ENCODE measurements at places on chromosomes 2 and 18.

DNA sequence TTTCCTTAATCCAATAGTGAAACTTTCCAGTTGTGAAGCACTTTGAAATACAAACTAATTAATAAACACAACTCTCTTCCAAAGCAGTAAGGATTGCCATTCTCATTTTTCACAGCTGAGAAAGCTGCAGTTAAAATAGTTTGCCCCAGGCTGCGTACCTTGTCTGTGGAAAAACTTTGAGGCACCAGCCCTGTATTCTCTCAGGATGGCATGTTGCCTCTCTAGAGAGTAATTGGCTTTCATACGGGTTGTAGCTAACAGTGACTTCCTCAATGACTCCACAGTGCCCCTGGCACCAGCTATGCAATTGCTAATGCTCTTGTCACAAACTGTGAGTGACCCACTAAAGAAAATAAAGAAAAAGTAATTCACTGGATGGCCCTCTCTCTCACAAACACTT is 345.7 kb downstream of the MTX2 start:
- no peak for DNase-seq

DNA sequence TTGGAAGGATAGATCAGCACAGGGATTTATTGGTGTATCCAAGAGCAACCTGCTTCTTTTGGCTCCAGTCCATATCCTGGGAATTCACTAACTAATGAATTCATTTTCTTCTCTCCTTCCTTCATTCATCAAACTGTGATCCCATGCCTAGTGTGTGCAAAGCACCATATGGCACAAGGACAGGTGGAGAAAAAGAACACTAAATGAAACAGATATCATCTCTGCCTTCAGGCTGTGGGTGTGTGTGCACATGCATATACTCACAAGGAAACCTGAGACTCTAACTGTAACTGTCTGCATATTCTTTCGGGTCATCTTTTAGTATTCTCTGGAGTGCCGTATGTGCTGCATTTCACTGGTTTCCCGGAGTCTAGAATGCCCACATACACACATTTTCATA is 20.2 kb downstream of the TNP1 start:
- DNase-seq = no peak

GRCh38 chr2:159737917-159738296 is 25.6 kb downstream of the MARCHF7 start:
- DNase-seq = no peak

- DNase-seq = no peak
Observed at GRCh38 chr18:32435631-32436500, 34.8 kb downstream of the GAREM1 start.

DNA sequence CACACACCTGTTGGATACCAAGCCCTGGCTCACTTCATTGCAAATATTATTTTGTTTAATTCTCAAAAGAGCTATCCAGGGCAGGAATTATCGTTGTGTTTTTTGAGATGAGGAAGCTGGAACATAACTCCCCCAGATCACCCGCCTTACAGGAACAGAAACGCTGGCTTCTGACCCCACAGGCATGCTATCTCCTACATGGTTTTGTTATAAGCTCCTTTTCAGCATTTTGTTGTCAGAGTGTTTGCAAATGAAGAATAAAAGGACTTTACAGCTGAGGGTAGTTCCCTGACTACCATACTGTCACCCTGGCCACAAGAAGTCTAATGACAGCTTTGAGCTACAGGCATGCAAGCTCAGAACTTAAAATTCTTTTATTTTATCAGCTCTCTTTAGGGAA is 62.0 kb upstream of the MRPS9 start:
- no peak for DNase-seq

DNA sequence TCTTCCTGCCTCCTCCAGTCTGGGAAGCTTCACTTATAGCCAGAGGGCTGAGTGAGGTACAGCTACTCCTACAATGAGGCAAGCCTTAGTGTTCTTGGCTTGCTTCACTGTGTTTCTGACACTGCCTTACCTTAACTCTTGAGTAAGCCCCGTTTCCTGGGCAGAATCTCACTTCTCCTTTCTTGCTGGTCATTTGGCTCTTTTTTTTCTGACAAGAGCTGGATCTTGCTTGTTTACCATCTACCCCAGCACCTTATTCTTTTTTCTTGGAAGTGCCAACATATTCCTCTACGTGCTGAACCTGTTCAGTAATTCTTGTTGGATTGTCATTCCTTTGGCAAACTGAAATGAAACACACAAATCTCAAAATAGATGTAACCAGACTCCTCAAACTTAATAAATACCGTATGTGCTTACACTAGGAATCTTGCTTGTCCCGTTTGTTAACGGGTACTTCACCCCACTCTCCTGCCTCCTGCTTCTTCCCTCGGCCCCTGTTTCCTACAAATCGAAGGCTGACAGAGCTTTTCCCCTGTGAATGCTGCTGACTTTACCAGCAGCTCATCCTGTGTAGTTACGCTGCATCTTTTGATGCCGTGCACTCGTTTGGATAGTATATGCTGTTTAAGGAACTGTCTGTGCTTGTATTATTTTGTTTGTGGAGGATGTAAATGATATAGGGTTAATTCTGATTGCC is 132.2 kb downstream of the FMNL2 start:
- DNase-seq = no peak

- DNase-seq = no peak
Observed at GRCh38 chr2:133484106-133484505, 84.2 kb downstream of the NCKAP5 start.

- DNase-seq = no peak
Observed at GRCh38 chr2:236862961-236863728, 222.5 kb upstream of the COPS8 start.

DNA sequence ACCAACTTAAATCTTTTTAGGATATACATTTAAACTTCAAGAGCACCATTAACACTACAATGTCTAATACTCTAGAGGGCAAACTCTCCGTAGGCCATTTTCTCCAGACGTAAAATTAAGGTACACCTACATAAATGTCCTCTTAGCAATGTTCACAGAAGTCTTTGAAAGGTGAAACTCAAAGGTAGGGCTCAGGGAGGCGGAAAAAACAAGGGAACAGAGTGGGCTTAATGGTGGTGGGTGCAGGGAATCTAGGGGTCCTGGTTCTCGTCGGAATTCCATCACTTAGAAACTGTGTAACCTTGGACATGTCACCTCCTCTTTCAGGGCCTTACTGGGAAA is 668 bp downstream of the NFU1 start:
- no peak for DNase-seq

DNA sequence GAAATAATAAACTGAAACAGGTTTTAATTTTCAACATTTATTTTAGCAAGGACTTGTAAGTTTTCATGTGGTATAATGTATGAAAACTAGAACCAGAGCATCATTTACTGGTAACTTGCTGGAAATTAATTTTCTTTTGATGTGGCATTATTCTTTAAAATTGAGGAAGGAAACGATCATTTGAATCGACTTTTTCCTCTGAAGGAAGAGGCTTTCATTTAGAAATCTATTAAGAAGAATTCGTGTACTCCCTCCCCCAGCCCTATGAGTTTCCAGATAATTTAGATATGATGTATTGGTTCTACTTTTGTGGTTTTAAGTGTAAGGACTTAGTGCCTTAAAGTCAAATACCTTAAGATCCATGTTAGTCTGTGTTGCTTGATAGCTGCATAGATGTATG is 2.5 kb downstream of the BABAM2 start:
- DNase-seq = no peak

DNA sequence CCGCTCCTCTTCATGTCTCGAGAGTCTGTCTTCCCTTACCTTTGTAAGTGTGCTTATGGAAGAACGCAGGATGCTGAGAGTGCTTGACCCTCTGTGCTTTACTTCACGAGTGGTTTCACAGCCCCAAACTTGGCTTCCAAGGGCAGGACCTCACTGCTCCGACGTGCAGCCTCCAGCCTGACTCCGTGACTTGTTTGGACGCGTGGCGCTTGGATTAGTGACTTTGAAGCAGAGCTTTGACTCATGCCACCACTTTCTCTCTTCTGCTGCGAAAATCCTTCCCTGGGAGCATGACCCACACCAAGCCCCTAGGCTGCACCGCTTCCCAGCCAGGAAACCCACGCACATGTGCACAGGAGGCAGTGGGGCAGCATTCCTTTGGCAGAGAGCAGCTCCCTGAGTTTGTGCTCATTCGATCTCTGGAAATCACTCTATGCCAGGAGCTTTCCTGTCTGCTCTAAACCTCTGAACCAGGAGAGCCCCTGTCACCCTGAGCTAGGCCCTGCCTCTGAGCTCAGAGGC is 207.8 kb upstream of the HS6ST1 start:
- DNase-seq = no peak

DNA sequence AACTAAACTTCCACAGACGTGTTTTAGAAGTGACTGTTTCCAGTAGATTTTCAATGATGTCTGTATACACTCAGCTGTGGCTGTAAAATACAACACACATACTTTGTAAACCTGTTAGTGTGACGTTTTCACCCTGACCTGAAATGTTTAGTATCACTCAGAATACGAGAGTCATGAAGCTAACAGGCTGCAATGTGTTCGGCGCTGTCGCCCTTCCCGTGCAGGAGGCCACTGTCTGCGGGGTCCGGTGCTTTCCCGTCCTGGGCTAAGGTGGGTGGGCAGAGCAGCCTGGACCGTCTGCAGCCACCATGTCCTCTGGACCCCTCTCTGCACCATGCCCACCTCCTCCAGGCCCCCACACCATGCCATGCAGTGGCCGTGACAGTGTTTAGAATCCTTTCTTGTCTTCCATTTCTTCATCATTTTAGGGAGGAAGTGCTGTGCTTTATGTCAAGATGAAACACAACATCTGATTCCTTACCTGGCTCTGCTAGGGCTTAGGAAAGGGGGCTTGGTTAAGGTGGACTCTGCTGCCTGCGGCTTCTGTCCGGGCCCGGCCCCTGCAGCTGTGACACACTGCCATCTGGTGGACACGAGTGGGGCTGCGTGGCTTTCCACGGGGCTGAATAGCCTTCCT is 53.8 kb upstream of the RBM44 start:
- no peak for DNase-seq
